Muscle of arm (tissue), 14 donors: ENCODE measurements at places on chromosomes 12 and 14.

DNA sequence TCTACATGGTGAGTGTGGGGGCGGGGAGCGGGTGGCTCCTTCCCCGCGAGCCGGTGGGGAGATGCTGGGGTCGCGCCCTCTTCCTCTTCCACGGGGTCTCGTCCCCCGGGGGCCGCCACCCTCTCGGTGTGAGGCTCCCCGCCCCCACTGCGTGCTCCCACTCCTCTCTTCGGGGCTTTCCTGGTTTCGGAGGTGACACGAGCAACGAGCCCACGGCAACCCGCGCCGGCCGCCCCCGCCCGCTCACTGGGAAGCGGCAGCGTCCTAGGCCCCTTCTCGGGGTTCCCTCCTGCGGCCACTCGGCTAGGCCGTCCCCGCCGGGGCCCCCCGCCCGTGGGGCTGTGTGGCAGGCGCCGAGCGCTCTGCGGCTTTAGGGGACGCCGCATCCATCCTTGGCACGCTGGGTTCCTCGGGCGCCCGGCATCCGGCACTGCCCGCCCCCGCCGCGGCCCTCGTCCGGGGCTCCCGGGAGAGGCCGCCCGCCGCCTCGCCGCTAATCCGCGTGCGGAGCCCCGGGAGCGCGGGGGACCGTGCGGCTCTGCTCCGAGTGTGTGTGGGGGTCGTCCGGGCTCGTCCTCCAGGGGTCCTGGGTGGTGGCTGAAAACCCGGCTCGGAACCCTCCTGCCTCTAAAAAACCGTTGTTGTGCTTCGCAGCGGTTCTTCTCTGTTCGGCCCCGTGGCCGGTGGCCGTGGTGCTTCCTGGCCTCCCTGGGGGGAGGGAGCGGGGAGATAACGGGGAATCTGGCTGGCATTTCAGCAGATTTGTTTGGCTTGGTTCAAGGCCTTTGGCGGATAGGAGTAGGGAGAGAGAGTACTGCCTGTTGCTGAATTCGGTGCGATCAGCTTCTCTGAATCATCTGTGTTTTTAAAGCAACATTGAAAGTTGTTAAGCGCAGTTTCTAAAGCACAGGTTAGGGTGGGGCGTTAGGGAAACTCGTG is 1.0 kb downstream of the PCNX1 start:
- no peak for DNase-seq

DNA sequence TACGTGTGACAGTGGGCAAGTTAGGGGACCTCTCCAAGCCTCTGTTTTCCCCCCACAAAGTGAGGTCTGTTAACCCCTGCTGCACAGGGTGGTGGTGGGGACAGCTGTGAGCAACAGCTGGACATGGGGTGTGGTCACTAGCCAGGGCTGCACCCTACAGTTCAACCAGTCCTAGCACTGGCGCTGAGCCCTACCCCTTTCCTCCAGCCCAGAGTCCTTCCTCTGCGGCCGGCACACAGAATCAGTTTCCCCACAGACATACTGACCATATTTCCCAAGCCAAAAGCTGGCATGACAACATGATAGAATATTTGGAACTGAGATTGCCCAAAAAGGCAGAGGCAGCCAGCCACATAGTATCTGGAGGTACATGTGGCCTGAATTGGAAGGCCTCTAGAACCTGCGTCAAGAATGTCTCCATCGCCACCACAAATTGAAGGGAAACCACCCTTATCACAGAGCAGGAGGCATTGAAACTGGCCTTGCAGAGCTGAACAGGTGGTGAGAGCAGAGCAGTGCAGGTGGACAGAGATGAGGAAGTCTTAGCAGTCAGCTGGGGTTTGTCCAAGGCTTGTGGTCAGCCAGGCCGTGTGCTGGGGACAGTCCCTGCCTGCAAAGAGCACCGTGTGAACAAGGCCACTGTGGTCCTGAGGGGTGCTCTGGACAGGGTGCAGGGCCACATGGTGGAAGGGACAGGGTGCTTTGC is 21.2 kb downstream of the DEGS2 start:
- DNase-seq = no peak

GRCh38 chr14:71682337-71682736 is 249.9 kb upstream of the RGS6 start:
- no peak for DNase-seq

DNA sequence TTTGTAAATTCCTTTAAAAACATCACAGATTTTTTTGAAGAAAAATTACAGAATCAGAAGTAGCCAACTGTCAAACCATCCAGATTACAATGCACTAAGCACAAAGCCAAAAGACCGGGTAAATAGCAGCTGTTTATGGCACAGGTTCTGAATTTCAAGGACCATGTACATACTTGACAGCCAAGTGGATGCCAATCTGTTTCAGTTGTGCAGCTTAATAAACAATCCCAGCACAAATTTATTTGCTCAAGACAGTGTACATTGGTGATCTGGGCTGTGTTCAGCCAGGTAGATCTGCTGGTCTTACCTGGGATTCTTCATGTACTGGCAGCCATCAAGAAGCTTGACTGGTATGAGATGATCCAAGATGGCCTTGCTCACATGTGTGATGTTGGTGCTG is 229.8 kb upstream of the FLRT2 start:
- DNase-seq = no peak

GRCh38 chr14:99936056-99936455 is 129.2 kb upstream of the EVL start:
- DNase-seq = no peak

DNA sequence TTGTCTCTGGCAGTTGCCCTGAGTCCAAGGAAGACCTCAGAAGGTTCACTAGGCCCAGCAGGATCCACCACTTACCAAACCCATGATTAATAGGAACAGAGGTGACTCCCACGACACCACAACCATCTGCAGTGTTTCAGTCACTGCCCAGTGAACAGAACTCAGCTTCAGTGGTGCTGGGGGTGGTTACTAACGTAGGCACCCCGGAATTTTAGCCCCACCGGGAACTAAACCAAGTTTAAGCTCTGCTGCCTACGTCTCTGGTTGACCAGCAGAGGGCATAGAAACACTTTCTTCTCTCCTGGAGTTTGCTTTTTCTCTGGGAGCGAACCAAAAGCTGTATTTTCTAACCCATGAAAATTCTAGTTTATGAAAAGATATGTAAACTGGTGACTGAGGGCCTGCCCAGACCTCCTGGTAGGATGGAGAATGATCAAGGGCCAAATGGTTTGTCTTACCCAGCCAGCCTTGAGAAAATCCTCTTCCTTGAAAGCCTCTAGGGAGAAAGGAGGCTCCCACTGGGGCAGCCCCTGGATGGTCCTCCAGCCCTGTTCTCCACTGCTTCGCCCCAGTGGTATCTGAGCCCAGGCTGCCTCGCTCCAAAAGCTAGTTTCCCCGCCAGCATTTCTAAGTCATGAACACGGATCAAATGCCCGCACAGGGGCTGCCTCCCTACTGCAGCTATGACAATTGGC is 379.8 kb downstream of the DPF3 start:
- no peak for DNase-seq

DNA sequence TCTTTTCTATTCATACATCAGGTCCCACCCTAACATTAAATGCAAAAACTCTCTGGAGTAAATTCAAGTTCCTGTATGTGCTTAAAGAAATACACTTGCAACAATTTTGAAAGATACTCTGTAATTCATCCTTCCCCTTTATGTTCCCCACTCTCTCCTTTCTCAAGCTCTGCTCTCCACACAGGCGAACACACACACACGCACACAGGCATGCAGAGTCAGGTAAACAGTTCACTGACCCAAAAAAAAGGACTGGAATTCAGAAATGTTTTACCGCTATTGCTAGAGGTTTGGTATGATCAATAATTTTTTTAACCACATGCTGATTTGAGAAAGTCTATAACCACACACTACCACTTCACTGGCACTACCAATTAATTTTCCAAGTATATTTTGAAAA is 152.4 kb upstream of the TMCC3 start:
- DNase-seq = no peak

GRCh38 chr14:21160061-21160610 is 4.3 kb upstream of the OR5AU1 start:
- DNase-seq = no peak

- peak; percentile 74 for DNase-seq
These were observed 10.7 kb upstream of the FKBP4 start for GRCh38 chr12:2783936-2784600.

DNA sequence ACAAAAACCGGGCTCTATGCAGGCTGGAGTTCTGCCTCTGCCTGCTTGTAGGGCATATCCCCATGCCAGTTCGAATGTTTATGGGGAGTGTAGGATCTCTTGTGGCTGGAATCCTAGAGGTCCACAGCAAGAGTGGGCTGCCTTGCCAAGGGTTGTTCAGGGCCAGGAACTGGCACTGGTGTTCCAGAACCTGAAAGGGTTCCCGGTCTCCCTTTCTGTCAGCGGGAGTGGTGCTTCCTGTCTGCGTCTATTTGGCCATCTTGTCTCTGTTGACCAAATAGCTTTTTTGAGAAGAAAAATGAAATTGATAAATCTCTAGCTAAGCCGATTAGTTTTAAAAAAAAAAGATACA is 17.8 kb downstream of the OLR1 start:
- DNase-seq = no peak

DNA sequence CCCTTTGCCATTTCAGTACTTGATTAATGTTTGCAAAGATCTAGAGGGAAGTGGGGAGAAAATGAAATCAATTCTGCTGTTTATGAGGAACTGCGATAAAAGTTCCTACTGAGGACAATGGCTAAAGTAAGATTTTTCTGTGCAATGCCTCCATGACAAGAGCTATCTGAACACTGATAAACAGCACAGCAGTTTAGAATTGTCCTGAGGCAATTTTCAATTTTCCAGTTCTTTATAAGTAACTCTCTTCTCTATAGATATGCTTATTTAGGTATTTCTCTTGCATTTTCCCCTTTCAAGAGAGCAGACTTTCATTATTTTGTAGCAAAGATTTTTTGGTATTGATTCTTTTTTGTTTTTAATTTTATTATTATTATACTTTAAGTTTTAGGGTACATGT is 34.6 kb upstream of the TMTC2 start:
- no peak for DNase-seq

GRCh38 chr12:65918021-65918420 is 93.7 kb downstream of the HMGA2 start:
- no peak for DNase-seq

DNA sequence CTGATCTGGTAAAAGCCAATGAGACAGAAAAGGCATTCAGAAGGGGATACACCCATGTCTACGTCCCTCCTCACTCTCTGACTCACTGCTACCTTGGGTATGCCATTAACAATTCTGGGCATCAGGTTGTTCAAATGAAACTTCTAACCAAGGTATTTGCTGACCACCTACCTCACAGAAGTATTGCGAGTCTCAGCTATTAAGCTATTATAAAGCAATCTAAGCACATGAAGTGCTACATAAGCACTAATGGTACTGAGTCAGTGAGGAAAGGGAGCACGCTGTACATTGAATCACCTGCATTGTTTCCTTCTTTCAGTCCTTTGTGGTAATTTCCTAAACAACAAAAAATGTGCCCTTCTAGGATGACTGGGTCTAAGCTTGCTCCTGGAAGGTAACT is 62.8 kb upstream of the CCDC91 start:
- no peak for DNase-seq

DNA sequence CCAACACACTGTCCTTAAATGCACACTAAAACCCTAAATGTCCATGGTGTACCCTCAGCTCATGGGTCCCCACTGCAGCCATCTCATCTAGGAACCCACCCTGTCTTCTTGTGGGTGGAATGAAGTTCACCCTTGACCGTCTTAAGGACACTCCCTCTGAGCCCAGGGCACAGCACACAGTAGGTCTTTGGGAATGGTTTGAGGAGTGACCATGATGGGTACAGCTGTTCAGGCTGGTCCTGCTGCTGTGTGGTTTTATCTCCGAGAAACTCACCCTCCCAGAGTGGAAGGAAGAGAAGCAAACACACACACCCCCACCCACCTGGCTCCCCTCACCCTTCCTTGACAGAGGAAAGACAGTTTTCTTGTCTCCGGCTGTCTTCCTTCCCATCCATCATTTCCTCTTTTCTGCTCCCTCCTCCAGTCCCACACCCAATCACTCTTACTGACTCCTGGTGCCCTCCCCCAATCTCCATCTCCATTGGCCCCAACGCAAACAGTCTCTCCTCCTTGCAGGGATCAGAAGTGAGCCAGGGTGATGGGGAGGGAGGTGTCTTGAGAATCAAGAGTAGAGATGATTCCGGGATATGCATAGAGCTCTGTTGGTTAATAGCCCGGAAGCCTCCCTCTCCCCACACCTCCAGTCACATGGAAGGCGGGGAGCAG is 105.9 kb upstream of the LHX5 start:
- no peak for DNase-seq

GRCh38 chr12:130568501-130568900 is 147.6 kb downstream of the RIMBP2 start:
- DNase-seq = no peak

DNA sequence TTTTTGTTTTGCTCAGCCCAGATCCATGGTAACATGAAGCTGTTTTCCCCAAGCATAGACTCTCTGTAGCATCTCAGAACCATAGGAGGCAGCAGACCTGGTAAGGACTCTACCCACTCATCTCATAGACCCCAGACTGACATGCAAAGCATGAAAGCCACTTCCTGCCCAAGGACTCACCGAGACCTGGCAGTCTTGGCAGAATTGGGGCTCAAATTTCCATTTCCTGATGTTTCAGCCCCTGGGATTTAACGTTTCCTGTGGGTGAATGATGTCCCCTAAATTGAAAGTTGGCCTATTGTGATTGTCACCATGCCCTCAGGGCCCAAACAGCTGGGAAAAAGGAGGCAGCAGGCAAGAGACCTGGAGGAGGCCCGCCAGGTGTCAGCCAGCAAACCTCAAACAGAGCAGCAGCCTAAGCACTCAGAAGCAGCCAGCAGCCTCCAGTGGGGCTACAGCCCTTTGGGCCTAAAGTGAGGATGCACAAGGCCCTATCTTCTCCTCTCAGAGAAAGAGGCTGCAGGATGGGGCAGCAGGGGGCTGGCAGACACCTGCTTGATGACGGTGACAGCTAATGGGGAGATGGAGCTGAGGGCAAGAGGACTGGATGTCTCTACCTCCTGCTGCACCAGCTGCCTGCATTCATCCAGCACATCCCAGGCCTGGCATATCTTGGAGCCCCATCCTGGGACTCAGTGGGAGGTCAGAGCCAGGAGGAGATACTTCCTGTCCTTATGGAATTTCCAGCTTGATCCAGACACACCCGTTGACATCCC is 8.5 kb downstream of the KRT85 start:
- DNase-seq = no peak

DNA sequence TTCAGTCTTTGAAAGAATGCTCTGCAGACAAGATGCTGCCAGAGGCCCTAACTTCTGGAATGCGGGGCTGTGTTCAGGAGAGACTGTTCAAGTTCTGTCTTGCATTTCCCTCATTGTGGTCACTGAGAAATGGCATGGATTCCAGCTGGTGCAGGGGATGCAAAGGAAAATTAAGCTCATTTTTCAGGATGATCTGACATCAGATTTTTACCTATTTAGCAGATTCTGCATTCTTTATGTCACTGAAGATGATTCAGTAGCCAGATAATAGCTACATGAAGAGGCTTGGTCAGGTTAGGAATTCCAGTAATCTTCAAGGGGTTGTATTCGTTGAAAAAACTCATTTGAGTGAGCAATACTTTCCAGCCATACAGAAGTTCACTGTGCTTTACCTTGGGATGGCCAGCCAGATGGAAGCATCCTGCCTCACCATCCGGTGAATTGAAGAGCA is 16.1 kb upstream of the MFAP5 start:
- no peak for DNase-seq
